Peyer's patch (tissue), 4 donors: ENCODE measurements at places on chromosomes 7 and 10.

DNA sequence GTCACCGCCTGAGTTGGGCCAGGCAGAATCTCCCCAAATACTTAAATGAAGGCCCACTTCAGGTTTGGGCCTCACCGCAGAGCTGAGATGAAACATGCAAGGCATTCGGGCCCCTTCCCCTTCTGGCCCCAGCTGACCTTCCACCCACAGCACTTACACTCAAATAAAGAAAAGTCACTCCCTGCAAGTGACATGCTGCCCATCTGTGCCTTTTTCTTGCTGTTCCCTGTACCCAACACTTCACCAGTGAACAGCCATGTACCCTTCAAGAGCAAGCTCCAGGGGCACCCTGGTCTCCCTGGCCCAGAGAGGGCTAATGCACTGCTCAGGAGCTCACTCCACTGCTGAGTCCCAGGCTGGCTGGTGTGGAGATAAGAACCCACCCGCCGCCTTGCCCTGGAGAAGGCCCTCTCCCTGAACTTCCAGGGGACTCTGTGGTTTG lies 40.7 kb downstream of the ZCCHC24 start:
- peak; percentile 33 for DNase-seq

DNA sequence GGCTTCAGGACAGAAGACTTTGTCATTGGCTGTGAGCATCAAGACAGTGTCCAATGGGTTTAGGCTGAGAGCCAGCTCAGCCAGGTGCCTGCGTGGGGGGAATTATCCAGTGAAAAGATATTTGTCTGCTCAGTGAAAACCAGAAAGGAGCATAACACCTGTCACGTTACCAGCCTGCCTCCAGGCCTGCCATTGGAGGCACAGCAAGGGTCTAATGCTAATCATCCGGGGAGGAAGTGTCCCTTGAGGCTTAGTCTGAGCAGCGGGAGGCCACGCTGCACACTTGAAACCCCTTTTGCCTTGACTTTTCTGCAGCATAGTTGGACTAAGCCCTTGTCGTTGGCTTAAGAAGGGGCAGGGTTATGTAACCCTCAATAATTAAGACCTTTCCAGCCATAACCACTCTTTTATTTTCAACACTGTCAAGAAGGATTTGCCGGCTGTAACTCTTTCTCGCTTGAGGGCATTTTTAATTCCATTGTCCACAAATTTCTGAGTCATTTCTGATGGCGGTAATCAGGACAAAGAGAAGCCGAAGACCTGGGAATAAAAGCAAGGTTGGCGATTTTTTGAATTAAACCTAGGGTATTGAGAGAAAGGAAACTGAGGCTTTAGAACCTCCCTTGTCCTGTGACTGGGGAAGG lies 639.6 kb upstream of the FOXK1 start:
- DNase-seq: no peak

- no peak for DNase-seq
Measured at GRCh38 chr10:35448687-35449662, 112.7 kb downstream of the CCNY start.

DNA sequence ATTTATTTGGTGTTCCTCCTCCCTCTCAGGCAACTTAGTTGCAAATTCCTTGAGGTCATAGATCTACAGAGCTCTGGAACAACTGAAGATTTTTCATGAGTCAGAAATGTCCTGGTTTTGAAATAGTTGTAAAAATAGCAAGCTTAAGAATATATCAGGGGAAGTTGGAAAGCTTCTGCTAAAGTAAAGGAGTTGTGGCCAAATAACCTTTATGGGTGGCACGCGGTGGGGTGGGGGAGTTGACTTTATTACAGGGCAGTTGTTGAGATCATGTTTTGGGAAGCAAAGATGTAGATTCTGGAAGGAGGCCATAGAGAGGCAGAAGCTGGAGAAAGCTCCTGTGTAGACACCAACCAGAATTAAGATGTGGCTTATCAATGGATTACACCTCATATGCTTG lies 326.0 kb upstream of the MTPN start:
- no peak for DNase-seq

DNA sequence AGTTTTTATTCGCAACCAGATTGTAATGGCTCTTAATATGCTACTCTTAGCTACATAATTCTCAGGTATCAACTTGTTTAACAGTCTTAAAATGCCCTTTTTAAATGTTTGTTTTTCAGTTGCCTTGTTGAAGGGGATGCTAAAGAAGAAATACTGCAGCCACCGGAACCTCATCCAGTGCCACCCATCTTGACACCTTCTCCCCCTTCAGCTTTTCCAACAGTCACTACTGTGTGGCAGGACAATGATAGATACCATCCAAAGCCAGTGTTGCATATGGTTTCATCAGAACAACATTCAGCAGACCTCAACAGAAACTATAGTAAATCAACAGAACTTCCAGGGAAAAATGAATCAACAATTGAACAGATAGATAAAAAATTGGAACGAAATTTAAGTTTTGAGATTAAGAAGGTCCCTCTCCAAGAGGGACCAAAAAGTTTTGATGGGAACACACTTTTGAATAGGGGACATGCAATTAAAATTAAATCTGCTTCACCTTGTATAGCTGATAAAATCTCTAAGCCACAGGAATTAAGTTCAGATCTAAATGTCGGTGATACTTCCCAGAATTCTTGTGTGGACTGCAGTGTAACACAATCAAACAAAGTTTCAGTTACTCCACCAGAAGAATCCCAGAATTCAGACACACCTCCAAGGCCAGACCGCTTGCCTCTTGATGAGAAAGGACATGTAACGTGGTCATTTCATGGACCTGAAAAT lies 69.5 kb upstream of the RSBN1L start:
- DNase-seq: no peak
